A549 treated with CORT108297 at 1 μM for 4 hours (cell line): ENCODE measurements at places on chromosomes 12 and 14. TPM values are rescaled to one million over a fixed set of nuclear protein-coding genes. Genes with fewer than 3 reads are reported as not detected.

TAS2R14 gene
- 0.30 to 0.96 TPM (median 0.58 TPM) in 5 replicates for total RNA-seq

MYF5 gene
- not detected in 5 replicates for total RNA-seq

KRT82 gene
- not detected in 5 replicates for total RNA-seq

PPP1R3E gene
- 2.9 to 4.8 TPM (median 4.0 TPM) in 5 replicates for total RNA-seq

ZNF605 gene
- total RNA-seq, result 2.5 to 4.3 TPM (median 3.6 TPM) in 5 replicates

NKX2-8 gene
- total RNA-seq, result 1.7 to 4.3 TPM (median 3.9 TPM) in 5 replicates

FBLN5 gene
- 2.4 to 3.3 TPM (median 2.8 TPM) in 5 replicates for total RNA-seq

MMP19 gene
- total RNA-seq, result 0.07 to 0.31 TPM (median 0.22 TPM) in 5 replicates

EID3 gene
- 7.6 to 9.9 TPM (median 8.1 TPM) in 5 replicates for total RNA-seq

PCNX4 gene
- total RNA-seq, result 27.3 to 44.0 TPM (median 28.6 TPM) in 5 replicates

ESPL1 gene
- total RNA-seq, result 15.3 to 23.5 TPM (median 19.9 TPM) in 5 replicates

FBRSL1 gene
- total RNA-seq, result 58.1 to 94.9 TPM (median 85.7 TPM) in 5 replicates

ZC2HC1C gene
- total RNA-seq, result 3.4 to 3.6 TPM (median 3.5 TPM) in 5 replicates

CRACR2A gene
- total RNA-seq, result 0.95 to 1.7 TPM (median 1.3 TPM) in 5 replicates

BRMS1L gene
- total RNA-seq, result 11.0 to 16.3 TPM (median 12.2 TPM) in 5 replicates
